ENCODE measurements at places on chromosomes 11 and 22.

DNA sequence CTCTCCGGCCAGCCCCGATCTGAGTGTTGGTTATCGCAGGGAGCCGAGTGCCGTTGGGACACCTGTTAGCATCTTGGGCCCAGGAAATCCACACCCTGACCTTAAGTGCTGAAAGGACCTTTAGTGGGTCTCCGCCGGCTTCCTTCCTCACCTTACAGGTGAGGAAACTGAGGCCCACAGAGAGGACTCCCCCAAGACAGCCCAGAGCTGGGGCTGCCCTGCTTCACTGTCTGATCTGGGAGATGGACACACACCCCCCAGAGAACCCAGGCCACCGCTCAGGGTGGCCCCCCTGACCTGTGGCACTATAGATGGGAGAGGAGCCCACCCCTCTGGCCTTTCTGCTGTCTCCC, 73.6 kb downstream of the FBLN1 start:
- no peak for DNase-seq

- no peak for DNase-seq
Measured at GRCh38 chr22:38196791-38197419, 4.9 kb upstream of the MAFF start.

DNA sequence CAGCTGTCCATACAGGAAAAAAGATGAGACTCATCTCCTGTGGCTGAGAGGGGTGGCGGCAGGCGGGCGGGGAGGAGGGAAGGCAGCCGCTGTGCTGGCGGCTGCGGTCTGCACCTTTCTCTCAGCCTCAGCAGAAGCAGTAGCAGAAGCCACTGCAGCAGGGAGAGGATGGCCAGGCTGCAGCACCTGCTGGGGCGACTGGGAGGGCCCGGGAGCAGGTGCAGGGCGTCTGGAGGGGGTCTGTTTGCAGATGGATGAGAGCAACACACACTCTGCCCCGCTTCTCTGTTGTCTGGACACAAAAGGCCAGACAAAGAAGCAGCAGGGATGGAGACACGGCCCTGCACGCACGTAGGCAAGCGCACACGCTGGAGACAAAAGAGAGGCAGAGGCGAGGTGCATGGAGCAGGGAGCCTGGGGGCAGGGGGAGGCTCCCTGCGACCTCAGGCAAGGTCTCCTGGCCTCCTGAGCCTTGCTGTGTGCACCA, 9.3 kb upstream of the MIAT start:
- no peak for DNase-seq

DNA sequence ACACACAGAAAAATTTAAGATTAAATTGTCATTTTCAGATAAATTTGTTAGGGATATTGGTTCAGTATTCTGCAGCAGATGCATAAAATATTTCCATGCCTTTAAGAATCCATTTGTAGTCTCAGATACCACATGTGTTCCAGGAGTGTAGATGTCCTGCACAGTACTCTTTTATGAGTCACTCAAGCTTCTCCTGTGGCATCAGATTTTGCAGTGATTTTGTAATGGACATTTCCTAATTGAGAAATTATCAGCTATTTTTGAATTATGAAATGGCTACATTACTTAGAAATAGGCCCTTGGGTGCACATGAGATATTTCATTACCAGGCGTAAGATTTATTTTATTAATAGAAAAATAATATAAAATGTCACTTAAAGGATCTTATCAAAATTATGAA, 18.9 kb downstream of the MMP3 start:
- DNase-seq: no peak

DNA sequence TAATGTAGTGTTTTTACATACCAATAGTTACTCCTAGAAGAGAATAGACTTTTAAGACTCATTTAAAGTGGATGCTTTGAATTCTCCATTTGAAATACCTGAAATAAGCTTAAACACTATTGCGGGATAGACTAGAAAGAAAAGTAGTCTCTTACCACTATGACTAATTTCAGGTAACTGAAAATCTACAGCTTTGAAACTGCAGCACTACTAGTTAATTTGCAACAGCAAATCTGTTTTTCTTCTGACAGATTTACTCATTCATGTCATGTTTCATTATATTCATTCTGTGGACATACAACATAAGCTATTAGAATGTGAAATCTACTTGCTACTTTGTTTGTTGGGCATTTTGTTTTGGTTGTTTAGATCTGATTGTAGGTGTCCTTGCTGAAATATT, 153.6 kb downstream of the MAML2 start:
- no peak for DNase-seq

DNA sequence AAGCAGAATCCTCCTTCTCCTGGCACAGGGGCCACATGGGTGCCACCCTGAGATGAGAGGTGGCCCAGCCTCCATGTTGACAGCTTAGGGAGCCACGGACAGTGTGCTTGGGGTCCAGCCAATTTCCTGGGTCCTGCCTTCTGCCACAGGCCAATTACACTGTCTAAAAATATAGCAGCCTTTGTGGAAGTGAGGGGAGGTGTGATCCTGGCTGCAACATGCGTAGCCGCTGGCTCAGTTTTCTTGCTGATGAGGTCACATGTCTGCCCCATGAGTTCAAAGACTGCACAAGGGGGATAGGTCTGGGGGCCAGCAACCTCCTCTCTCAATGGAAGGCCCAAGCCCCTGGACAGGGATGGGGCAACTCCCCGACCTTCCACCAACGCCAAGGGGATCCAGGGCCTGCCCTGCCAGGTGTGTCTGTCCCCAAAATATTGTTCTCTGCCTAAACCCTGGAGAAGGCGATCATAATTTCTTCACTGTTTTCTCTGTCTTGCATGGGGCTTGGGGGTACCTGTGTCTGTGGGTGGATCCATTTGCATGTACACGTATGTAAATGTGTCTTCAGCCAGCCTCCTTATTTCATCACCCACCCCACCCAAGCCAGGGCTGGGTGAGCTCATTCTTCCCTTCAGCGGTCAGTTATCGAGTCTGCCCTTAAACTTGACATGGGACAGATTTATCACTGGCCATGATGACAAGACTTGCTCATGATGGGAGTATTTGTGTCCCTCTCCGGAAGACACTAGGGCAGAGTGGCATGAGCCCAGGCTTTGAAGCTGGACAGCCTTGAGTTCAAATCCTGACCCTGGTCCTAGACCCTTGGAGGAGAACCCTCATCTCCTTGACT, 59.4 kb downstream of the OTOG start:
- DNase-seq: no peak

- no peak for DNase-seq
Measured at GRCh38 chr22:17343766-17344165, 25.5 kb upstream of the CECR2 start.

DNA sequence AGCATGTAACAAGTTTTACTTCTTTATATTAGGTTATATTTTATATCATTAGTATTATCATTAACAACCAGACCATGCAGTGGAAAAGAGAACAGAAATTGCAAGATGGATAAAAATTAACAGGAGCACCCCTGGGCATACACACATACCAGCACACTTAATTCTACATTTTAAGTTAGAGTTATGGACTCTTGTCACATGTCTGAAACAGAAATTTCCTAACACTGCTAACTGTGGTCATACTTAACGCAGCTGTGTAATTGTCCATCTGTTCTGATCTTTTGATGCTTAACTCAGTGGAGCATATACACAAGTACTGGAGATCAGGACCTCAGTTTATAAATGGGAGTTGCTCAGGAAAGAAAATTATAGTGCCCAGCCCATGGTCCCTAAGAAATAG, 358 bp downstream of the OR52H1 start:
- no peak for DNase-seq

DNA sequence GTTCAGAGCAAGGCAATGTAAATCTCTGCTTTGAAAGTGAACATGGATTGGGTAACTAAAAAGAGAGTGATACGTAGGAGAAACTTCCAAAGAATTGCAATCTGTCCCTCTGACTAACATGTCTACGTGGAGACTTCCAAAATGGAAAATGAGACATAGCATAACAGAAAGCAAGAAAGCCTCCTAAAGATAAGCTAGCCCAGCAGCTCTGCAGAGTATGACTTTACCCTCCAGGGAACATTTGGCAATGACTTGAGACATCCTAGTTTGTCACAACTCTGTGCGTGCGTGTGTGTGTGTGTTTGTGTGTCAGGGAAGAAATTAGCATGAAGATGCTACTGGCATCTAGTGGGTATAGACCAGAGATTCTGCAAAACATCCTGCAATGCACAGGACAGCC, 817.4 kb downstream of the NTM start:
- no peak for DNase-seq

- no peak for DNase-seq
Measured at GRCh38 chr11:44319170-44319551, 9.2 kb upstream of the ALX4 start.

DNA sequence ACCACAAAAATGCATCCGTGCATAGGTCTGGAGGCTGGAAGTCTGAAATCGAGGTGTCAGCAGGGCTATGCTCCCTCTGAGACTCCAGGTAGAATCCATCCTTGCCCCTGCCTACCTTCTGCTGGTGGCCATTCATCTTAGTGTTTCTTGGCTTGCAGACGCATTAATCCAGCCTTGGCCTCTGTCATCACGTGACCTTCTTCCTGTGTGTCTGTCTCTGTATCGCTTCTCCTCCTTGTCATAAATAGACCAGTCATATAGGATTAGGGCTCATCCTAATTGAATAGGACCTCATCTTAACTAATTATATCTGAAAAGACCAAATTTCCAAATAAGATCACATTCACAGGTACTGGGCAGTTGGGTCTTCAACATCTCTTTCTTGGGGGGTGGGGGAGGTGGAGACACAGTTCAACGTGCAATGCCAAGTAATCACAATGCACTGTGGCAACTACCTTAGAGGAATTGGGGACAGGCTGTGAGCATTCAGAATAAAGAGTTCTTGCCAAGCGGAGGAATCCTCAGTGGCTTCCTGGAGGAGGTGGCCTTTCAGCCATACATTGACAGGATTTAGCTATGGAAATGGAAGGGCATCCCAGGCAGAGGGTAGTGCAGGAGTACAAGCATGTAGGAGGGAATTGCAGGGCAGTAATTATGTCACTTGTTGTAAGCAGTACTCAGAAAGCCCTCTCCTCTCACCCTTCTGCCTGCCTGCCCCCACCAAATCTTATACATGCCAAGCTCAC, 96.2 kb upstream of the SYT13 start:
- no peak for DNase-seq

- no peak for DNase-seq
Measured at GRCh38 chr11:2481253-2481652, 36.4 kb downstream of the KCNQ1 start.

GRCh38 chr22:39956932-39957664, 3.1 kb upstream of the TMA7B start:
- no peak for DNase-seq

DNA sequence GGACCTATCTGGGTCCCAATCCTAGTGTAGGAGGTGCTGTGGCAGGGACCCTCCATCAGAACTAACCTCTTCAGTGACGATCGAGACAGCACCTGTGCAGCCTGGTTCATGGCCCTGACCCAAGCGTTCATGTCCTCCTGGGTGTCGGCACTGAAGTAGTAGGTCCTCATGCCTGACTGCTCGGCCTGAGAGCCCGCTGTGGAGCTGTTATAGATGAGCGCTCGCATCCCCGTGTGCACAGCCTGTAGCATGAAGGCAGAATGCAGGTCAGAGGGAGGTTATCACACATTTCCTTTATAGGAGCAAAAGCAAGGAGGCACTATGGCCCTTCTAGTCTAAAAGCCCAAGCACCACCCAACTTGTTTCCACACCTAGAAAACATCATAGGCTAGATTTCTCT, 103.0 kb downstream of the C11orf58 start:
- no peak for DNase-seq

GRCh38 chr11:28822576-28822975, 714.4 kb downstream of the METTL15 start:
- no peak for DNase-seq

DNA sequence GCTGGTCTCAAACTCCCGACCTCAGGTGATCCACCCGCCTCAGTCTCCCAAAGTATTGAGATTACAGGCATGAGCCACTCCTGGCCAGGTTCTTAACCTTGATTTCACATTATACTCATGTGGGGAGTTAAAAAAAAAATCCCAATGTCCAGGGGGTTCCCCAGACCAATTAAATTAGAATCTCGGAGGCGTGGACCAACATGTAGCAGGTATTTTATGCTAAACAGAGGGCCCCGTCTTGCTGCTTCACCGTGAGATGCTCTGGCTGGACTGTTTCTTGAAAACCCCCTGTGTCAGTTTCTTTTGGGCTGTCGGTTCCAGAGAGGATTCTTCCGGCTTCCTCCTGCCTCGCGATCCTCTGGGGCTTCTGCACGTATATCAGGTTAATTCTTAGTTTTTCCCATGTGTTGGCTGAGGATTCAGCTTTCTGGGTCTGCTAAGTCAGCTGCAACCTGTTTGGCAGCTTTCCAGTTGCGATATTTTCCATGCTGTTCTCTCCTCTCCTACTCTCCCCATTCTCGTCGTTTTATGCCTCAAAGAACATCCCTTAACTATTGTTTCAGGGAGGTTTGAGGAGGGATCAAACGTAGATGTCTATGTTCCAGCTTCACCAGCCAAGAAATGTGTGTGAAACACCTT, 50.6 kb upstream of the ACCSL start:
- no peak for DNase-seq

- DNase-seq: peak; percentile 60
Measured at GRCh38 chr22:29470159-29470855, 9.7 kb upstream of the NEFH start.

DNA sequence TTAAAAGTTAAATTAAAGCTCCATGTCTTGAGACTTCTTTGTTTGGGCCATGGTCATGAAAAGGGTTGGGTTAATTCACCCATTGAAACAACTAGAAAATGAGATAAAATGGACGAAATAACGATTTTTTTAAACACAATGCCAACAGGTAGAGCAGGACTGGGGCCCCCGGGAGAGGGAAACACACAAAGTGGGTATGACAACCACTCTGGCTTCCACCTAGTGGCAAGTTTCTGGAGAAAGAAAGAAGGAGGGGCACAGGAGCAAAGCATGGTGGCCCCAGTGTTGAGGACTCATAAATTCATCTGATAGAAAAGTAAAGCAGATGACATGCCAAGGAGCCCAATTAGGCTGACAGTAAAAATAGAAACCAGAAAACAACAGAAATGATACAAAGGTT, 68.4 kb downstream of the MYEOV start:
- DNase-seq: no peak

GRCh38 chr11:28384418-28384817, 276.2 kb downstream of the METTL15 start:
- DNase-seq: no peak

GRCh38 chr22:17770180-17771077, 3.8 kb downstream of the BID start:
- no peak for DNase-seq

Measured in naive thymus-derived CD8-positive, alpha-beta T cell (primary cell).